ENCODE measurements at places on chromosomes 2 and 18.

DNA sequence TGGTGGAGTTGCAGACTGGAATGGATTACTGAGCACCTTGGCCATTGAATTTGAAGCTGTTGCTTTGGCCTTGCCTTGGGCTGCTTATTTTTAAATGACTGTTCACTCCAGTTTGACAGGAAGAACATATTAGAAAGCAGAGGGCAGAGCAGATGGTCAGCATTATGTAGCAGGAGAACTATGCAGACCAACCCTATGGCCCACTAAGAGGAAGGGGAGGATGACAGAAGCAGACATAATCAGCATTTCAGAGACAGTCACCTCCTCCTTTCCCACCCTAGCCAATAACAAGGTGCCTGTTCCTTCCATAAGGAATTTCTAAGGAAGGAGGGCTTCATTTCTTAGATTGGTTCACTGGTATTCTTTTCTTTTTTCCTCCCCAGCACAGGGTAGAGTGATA, 2.4 kb downstream of the CHRNA1 start:
- no peak for DNase-seq
- peaks cover 28% of the 10 kb centered on the region for H3K36me3 ChIP-seq
- no peaks in the 10 kb centered on the region for H3K27me3 ChIP-seq
- no peak overlapping the region for H3K4me3 ChIP-seq
- peaks cover 46% of the 10 kb centered on the region for H3K4me1 ChIP-seq

DNA sequence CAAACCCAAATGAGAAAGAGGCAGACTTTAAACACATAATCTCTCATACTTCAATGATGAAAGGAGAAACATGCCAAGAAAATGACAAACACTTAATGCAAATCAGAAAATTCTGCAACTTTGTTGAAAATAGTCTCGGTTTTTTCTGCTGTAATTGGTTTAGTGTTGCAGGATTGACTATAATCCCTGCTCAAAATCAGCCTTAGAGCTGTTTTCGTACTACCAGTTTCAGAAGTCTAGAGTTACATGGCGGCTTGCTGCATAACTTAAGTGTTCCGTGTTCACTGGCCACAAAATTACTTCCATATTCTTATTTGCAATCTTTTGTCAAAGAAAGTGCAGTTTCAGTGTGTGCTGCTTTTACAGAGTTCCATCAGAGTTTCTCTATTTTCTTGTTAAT, 48.9 kb upstream of the ITGAV start:
- no peak for DNase-seq
- no peak overlapping the region for H3K27ac ChIP-seq
- H3K27me3 ChIP-seq: no peaks in the 10 kb centered on the region
- no peak overlapping the region for H3K4me3 ChIP-seq
- peaks cover 4% of the 10 kb centered on the region for H3K4me1 ChIP-seq
- no peaks in the 10 kb centered on the region for H3K36me3 ChIP-seq

DNA sequence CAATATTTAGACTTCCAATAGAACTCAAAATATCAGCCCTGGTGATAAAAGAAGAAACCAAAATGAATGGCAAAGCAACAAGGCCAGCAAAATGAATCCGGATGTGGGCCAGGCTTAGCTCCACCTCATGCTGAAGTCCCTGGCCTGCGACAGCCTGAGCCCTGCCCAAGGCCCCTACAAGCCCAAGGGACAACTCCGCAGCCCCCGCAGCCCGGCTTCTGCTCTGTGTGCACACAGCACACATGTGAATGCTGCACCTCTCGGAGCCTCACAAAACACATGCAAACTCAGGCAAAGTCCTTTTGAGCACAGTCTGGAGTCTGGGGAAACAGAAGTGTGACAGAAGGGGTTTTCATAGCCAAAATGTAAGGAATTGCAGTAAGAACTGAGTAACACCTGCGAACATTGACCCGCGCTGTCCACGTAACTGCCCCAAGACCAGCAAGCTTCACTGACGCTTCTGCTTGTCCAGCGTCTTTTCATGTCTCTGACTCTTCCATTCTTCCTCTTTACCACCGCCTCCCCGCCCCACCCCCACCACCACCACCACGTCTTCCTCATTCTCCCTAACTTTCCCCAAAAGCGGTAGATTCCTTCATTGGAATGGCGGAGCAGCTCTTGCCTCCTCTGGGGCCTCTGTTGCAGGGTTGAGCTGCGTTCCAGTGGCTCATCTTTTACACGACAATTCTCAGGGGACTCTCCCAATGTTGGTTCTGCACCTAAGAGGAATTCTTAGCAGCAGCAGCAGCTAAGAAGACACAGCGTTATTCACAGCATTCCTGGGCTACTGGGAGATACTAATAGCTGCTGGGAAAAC, 136.4 kb upstream of the COPS8 start:
- H3K27me3 ChIP-seq: no peaks in the 10 kb centered on the region
- no peaks in the 10 kb centered on the region for H3K4me1 ChIP-seq
- no peak overlapping the region for H3K4me3 ChIP-seq
- no peak for DNase-seq
- H3K27ac ChIP-seq: no peak overlapping the region
- H3K36me3 ChIP-seq: no peaks in the 10 kb centered on the region

DNA sequence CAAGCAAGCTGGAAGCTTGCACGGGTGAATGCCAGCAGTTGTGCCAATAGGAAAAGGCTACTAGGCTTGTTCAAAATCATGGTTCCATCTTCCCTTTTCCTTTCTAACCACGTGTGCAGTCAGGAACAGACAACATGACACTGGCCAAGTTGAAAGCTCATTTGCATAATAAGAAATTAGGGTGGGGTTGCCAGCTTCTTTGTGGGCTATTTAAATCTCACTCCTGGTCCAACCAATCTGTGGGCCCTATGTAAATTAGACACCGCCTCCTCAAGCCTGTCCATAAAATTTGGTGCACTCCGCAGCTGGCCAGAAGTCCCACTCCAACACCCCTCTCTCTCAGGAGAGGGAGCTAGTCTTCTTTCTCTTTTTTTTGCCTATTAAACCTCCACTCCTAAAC, 1948.4 kb upstream of the PIK3C3 start:
- H3K4me1 ChIP-seq: no peaks in the 10 kb centered on the region
- DNase-seq: no peak
- H3K36me3 ChIP-seq: no peaks in the 10 kb centered on the region
- H3K27me3 ChIP-seq: no peaks in the 10 kb centered on the region
- no peak overlapping the region for H3K27ac ChIP-seq

DNA sequence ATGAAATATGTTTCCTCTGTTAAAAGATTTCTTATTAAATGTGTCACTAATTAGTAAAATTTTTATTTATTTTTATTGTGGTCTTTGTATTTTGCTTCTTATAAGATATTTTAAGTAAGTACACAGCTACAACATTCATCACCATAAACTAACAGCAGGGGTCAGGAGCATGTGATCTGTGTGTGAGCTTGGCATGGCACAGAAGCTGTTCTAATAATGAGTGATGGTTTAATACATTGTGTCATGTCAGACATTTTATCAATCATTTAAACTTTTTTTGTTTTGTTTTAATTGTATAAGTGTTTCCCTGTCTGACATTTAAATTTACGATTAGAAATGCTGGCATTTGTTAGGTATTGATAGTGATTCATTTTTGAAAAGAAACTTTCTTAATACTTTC, 585.4 kb downstream of the DSC3 start:
- H3K4me3 ChIP-seq: no peak overlapping the region
- no peaks in the 10 kb centered on the region for H3K4me1 ChIP-seq
- H3K27me3 ChIP-seq: no peaks in the 10 kb centered on the region
- no peak for DNase-seq
- H3K27ac ChIP-seq: no peak overlapping the region

- H3K4me3 ChIP-seq: no peak overlapping the region
- no peak for DNase-seq
- H3K27ac ChIP-seq: no peak overlapping the region
- H3K36me3 ChIP-seq: no peaks in the 10 kb centered on the region
- H3K4me1 ChIP-seq: no peaks in the 10 kb centered on the region
Observed at GRCh38 chr2:37544591-37545031, 126.8 kb downstream of the CDC42EP3 start.

DNA sequence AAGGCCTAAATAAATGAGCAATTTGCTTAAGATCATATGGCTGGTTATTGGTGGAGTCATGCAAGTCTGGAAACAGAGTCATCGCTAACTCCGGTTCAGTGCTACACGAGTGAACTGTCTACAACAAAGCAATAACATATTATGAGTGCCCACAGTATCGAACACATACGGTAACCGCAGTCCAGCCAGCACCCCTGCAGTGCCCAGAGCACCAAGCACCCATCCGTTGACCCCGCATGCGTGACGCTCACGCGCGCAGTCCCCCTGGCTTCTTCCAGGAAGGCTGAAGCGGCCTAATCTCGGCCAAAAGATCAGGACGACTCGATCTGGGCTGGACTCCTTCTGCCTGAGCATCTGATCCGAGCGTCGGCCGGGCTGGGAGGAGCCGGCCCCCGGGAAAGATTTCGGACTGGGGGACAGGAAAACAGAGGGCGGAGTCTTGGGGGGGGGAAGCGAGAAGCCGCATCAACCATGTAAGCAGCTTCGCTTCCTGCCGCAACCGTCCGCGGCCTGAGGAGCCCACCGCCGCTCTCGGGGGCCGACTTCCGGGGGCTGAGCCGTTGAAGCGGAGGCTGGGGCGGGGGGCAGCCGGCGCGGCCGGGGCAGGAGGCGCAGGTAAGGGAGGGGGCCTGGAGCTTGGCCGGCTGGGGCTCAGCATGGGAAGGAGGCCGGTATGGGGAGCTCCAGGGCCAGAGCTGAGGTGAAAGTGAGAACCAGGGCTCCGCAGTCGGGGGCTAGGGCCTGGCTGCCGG, at the start of gene PIKFYVE:
Gene PIKFYVE (plus strand): TSS at position 455 of the 752 bp plus-strand sequence. CDS start 5,265 bp downstream, outside the sequence.
- H3K27ac ChIP-seq: peak within 1 kb of the TSS; percentile 91
- H3K4me3 ChIP-seq: peak within 1 kb of the TSS; percentile 97
- H3K27me3 ChIP-seq: no peaks in the 10 kb centered on the region
- H3K4me1 ChIP-seq: peaks cover 39% of the 10 kb centered on the region
- no peaks in the 10 kb centered on the region for H3K36me3 ChIP-seq
- peak; percentile 94 for DNase-seq

DNA sequence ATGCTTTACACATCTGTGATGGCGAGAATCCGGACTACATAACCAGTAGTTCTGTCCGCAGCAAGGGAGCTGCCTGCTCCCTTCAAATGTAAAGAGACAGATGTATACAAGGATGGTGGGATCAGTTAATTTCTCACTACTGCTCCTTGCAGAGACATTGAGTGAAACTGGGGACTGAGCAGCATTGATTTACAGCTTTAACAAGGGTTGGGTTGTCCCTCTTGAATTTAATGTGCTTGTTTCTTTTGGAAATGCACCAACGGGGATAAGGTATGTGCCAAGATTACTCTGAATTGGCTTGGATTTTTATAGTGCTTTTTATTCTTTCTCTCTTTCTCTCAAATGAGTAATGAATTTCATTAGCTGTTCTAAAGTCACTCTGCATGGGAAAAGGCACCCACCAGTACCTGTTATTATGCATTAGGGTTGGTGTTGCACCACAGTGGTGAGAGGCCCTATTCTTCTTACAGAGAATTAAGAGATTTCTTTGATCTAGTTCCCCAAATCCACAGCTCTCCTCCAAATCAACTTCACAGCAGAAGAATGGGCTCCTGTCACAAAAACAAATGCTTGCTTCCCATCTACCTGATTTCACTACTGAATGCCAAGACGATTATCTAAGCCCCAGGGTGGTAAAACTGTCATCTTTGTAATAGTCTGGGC, 107.6 kb downstream of the DOCK10 start:
- peaks cover 32% of the 10 kb centered on the region for H3K4me1 ChIP-seq
- no peak overlapping the region for H3K4me3 ChIP-seq
- no peak for DNase-seq
- no peaks in the 10 kb centered on the region for H3K27me3 ChIP-seq

DNA sequence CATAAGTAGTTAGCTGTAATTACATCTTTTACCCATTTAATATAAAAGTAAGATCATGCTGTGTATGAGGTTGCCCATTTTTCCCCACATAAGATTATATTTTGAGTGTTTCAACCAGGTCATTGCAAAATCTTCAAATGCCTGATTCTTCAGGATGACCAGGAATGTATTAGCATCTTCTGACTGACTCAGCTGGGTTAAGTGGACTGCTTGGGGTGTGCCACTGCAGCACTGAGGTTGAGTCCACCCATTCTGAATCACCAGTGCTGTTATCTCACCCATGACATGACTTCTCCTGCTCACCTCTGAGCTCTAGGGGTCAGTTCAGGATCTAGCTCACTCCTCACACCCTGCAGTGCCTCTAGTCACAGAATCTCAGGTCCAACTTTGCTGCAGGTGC, 576.7 kb upstream of the ZEB2 start:
- H3K4me1 ChIP-seq: no peaks in the 10 kb centered on the region
- DNase-seq: no peak
- no peaks in the 10 kb centered on the region for H3K36me3 ChIP-seq
- H3K27ac ChIP-seq: no peak overlapping the region
- no peak overlapping the region for H3K4me3 ChIP-seq

DNA sequence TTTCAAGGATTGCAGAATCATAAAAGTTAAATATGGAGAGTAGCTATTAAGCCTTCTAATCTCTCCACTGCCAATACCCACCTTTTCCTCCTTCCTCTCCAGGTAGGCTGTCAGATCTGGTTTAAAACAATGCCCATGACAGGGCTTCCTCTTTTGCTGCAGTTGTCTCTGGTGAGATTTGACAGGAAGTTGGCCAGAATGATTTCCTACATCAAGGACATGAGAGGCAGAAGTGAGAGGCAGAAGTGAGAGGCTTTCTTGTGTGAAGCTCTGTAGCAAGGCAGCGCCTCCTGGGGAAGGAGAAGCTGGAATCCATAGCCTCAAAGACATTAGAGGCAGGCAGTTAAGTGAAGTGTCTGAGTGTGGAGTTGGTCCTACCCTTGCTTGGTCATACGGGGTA, 385.7 kb downstream of the HRH4 start:
- H3K36me3 ChIP-seq: no peaks in the 10 kb centered on the region
- no peak for DNase-seq
- no peak overlapping the region for H3K4me3 ChIP-seq
- no peak overlapping the region for H3K27ac ChIP-seq
- H3K27me3 ChIP-seq: no peaks in the 10 kb centered on the region
- H3K4me1 ChIP-seq: no peaks in the 10 kb centered on the region

DNA sequence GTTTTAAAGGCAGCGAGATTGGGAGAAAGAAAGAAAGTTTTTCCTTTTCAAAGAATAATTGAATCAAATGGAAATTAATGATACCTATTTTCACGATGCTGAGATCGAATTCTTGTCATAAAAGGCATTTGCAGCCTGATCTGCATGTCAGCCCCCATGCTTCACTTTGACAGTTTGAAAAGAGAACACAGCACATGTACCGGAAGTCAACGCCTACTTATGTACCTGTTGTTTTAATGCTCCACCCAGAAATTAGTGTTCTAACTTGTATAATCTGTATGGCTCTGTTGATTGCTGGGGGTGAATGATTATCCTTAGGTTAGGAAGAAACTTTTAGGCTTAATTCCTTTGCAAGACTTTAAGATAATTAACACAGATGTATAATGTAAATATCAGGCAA, 31.0 kb downstream of the EEF1B2 start:
- H3K36me3 ChIP-seq: no peaks in the 10 kb centered on the region
- H3K27me3 ChIP-seq: no peaks in the 10 kb centered on the region
- H3K27ac ChIP-seq: no peak overlapping the region
- DNase-seq: no peak

DNA sequence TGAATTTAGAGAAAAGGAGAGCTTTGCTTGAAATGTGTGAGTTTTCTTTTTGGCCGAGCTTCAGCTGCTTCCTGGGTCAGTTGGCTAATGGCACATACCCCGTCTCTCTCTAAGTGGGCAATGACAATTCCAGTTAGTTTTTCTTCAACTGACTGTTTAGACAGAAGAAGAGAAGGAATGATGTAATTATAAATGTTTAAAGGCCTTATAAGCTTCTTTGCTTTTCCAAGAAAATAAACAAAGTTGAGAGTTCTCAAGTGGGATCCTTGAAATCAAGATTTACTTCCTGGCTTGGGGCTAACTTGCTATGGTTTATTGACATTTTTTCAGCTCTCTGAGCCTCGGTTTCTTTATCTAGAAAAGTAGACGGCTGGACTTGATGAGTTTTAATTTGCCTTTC, 794.9 kb upstream of the ACVR2A start:
- H3K27me3 ChIP-seq: no peaks in the 10 kb centered on the region
- no peak overlapping the region for H3K4me3 ChIP-seq
- H3K36me3 ChIP-seq: no peaks in the 10 kb centered on the region
- DNase-seq: no peak
- H3K4me1 ChIP-seq: no peaks in the 10 kb centered on the region

All from gastrocnemius medialis (tissue), 4 donors.